ENCODE measurements at places on chromosomes 16 and 17.

- DNase-seq = no peak
Measured at GRCh38 chr17:64502021-64502420, 4.1 kb downstream of the DDX5 start.

- DNase-seq = peak; percentile 27
Measured at GRCh38 chr17:32859857-32860525, 16.9 kb downstream of the MYO1D start.

- no peak for DNase-seq
Measured at GRCh38 chr16:50666658-50667496, 14.2 kb downstream of the SNX20 start.

DNA sequence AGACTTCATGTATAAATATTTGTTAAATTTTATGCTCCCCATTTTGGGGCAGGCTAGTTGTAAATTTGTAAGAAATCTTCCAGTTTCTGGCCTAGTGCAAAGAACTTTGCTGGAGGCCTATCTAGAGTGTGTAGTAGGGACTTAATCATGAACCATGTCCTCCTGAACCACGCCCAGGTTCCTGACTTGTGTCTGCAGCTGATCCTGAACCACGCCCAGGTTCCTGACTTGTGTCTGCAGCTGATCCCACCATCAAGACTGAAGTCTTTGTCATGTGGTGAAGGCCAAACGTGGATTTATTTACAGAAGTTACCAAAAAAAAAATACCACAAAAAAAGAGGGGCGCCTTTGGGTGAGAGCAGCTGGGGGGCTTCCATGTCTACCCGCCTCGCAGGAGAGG lies 33.1 kb downstream of the LMF1 start:
- DNase-seq = no peak

GRCh38 chr16:49081554-49081953 lies 200.1 kb downstream of the CBLN1 start:
- peak; percentile 73 for DNase-seq

DNA sequence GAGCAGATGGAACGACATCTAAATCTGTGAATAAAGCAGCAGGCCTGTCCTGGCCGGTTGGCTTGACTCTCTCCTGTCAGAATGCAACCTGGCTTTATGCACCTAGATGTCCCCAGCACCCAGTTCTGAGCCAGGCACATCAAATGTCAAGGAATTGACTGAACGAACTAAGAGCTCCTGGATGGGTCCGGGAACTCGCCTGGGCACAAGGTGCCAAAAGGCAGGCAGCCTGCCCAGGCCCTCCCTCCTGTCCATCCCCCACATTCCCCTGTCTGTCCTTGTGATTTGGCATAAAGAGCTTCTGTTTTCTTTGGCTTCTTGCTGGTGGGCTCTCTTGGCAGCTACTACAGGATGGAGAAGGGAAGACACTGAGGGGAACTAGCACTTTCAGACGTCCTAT lies 4.1 kb upstream of the RSAD1 start:
- no peak for DNase-seq

- no peak for DNase-seq
Measured at GRCh38 chr16:75556431-75556950, 439 bp upstream of the TMEM231 start.

DNA sequence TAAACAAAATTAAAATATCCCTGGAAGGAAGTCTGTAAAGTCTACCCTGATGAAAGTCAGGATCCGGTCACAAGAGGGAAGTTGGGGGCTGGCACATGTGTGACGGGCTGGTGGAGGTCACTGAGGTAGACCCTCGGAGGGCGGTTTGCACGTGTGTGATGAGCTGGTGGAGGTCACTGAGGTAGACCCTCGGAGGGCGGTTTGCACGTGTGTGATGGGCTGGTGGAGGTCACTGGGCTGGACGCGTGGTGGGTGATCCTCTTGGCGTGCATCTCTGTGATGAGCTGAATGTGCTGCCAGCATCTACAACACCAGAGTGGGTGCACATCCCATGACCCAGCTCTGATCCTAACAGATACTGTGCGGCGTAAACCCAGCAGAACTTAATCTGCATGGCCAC lies 43.7 kb upstream of the METRNL start:
- DNase-seq = no peak

DNA sequence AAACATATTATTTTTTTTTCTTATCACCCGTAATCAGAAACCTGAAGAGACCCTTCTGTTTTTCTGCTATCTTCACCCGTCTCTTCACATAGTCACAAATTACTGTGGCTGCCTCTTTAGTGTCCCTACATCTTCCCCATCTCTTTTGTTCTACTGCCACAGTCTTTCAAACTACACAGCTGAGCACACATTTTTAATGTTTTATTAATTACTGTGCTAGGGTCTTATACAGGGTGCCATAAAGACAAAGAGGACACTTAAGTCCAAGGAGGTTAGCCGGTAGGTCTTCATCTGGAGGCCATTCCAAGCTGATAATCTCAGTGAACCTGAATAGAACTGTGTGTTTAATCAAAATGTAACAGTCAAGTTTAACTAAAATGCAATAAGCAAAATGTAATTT lies 20.7 kb downstream of the CNTNAP4 start:
- no peak for DNase-seq

DNA sequence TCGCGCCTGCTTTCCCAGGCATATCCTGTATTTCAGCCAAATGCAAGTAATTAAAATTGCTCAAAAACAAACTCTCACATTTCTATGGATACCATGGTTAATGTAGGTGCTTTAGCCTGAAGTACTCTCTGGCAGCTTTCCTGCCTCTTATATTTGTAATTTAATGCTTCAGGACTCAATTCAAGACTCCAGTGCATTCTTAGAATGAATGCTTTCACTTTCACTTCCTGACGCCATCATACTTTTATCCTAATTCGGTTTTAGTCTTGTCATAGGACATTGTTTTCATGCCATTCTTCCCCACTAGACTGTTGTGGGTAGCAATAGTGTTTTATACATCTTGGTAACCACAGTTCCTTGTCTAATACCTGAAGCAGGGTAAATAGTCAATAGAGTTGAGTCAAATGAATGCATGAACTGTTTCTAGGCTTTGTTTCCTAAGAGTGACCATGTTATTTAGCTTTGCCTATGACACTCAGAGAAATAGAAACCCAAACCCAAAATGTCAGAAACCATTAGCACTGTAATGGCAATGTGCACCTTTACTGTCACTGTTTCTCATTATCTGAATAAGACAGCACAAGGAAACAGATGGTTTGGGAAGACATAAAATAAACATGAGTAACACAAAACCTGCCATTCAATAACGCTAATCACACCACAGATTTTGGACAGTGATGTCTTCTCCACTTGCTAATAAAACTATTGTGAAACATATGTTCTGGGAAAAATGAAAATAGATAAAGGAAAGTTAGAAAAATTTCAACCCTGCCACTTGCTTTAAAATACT lies 705.5 kb downstream of the CDH11 start:
- peak; percentile 9 for DNase-seq

DNA sequence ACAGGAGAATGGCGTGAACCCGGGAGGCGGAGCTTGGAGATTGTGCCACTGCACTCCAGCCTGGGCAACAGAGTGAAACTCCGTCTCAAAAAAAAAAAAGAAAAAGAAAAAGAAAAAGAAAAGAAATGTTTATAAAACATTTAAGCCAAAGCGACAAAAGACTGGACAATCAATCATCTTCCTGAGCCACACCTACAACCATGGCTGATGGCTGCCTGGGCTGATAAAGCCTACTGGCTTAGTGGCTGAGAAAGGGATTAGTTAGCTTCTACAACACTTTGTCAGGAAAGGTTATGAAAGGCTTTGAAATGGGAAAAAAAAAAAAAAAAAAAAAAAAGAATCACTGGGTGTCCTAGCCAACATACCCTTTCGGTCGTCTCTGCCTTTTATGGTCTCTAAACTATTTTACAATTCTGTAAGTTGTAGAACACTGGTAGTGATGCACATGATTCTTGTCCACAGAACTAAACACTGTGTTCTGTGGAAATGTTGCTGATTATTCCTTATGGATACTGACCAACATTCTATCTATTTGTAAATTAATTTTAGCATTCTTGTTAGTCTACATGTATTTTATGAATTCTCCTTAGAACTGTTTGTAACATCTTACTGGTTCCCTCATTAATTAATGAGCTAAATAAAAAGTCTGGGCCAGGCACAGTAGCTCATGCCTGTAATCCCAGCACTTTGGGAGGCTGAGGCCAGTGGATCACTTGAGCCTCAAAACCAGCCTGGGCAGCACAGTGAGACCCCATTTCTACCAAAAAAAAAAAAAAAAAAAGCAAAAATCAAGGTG lies 45.5 kb downstream of the ZZEF1 start:
- DNase-seq = no peak

GRCh38 chr17:80036715-80037477 lies 454 bp downstream of the CCDC40 start:
- DNase-seq = no peak

- no peak for DNase-seq
Measured at GRCh38 chr17:9816472-9816871, 5.4 kb downstream of the GSG1L2 start.

- DNase-seq = no peak
Measured at GRCh38 chr17:79097226-79098055, 22.8 kb downstream of the ENGASE start.

- no peak for DNase-seq
Measured at GRCh38 chr16:4750896-4751295, 16.1 kb downstream of the ZNF500 start.

DNA sequence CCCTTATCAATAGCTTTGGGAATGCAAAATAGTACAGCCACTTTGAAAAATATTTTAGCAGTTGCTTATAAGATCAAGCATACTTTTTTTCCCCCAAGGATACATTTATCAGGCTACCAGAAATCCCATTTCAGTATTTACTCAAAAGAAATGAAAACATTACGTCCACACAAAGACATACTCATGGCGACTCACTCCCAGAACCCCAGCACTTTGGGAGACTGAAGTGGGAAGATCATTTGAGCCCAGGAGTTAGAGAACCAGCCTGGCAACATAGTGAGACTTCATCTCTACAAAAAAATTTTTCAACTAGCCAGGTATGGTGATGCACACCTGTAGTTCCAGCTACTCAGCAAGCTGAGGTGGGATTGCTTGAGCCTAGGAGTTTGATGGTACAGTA lies 5.9 kb downstream of the SKA2 start:
- DNase-seq = peak; percentile 44

GRCh38 chr16:86955136-86955855 lies 361.9 kb downstream of the C16orf95 start:
- no peak for DNase-seq

GRCh38 chr16:84617791-84618580 lies at the start of gene COTL1:
TSS of gene COTL1 (minus strand) at chr16:84618078. CDS start at chr16:84617914, 164 bp downstream.
- DNase-seq = peak; percentile 98

DNA sequence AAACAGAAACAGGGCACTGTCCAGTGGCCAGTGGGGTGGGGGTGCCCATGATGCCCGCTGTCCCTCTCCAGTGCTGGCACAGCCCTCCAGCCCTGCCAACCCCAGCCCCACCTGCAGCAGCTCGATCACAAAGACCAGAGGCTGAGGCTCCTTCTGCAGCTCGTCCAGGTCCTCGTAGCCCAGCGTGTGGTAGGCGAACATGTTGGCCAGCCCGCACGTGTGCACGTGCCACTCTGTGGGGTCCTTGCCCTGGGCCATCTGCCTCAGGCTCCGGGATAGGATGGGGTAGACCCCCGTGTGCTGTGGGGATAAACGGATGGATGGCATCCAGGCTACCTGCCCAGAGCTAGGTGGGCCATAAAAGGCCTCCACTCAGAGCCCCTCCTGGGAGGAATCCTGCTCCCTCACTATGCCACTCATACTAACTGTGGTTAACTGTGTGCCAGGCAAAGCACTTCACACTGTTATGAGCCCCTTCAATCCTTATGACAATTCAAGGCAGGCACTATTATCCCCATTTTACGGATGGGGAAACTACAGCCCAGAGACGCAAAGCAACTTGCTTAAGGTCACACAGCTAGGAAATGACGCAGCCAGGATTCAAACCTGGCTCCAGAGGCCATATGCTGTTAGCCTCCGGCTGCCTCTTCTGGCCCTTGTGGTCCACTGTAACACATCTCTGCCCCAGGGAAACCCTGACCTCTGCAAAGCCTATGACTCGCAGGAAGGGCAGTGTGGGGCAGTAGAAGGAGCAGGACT lies 6.5 kb downstream of the AIPL1 start:
- no peak for DNase-seq

- DNase-seq = peak; percentile 24
Measured at GRCh38 chr17:12918142-12918541, 99.7 kb downstream of the ELAC2 start.

- no peak for DNase-seq
Measured at GRCh38 chr16:58507195-58507962, 7.4 kb downstream of the NDRG4 start.

- DNase-seq = no peak
Measured at GRCh38 chr17:15483431-15483830, 16.0 kb upstream of the CDRT4 start.

- DNase-seq = no peak
Measured at GRCh38 chr17:74235040-74235581, 21.7 kb downstream of the TTYH2 start.

GRCh38 chr17:16491703-16492612 lies at the start of gene LRRC75A:
TSS of gene LRRC75A (minus strand) at chr17:16492193. CDS start at chr17:16491990, 203 bp downstream.
- DNase-seq = peak; percentile 41

DNA sequence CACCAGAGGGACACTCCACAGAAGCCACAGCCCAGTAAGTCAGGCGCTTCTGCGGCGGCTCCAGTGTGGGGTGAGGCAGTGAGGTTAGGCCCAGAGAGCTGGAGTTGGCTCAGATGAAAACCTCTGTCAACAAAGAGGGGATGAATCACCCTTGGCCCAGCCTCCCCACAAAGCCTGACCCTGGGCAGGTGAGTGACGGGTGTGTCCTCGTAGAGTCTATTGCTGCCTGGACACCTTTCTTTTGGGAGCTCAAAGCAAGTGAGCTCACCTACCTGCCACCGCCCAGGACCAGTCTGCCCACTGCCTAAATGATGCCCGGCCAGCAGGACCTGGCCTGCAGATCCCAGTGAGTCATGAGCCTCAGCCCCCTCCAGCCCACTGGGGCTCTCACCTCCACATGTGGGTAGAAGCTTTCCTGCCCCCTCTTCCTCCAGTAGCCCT lies 24.9 kb upstream of the DBNDD1 start:
- peak; percentile 93 for DNase-seq

DNA sequence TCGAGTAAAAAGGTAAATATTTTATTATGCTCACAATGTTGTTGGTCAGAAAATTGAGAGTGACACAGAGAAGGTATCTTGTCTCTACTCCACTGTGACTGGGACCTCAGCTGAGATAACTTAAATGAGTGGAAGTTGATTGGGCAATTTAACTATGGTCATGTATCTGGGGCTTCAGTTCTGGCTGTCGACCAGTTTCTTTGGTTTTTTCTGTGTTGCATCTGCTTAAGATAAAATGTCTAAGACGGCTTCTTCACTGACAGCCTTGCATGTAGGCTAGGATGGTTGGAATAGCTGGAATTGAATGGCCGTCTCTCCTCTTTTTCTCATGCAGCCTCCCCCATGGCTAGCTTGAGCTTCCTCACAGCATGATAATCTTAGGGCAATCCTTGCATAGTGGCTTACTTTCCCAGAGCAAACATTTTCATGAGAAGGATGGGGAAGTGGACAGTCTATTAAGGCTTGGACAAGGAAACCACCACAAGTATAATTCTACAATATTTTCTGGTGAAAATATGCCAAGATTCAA lies 433.7 kb downstream of the KIF2B start:
- DNase-seq = no peak

GRCh38 chr16:85402910-85403692 lies 210.0 kb upstream of the GSE1 start:
- DNase-seq = peak; percentile 30

- DNase-seq = no peak
Measured at GRCh38 chr16:85552980-85553435, 60.1 kb upstream of the GSE1 start.

- DNase-seq = no peak
Measured at GRCh38 chr17:3928406-3928805, 12.1 kb upstream of the P2RX1 start.
